ENCODE measurements at places on chromosomes 7 and 10.
A peak's percentile ranks its signal among the peaks of the same experiment; 100 is the strongest.

- no peak for DNase-seq
Measured at GRCh38 chr7:37193775-37194135, 254.9 kb downstream of the ELMO1 start.

- no peak for DNase-seq
Measured at GRCh38 chr7:50704844-50705243, 77.9 kb downstream of the GRB10 start.

DNA sequence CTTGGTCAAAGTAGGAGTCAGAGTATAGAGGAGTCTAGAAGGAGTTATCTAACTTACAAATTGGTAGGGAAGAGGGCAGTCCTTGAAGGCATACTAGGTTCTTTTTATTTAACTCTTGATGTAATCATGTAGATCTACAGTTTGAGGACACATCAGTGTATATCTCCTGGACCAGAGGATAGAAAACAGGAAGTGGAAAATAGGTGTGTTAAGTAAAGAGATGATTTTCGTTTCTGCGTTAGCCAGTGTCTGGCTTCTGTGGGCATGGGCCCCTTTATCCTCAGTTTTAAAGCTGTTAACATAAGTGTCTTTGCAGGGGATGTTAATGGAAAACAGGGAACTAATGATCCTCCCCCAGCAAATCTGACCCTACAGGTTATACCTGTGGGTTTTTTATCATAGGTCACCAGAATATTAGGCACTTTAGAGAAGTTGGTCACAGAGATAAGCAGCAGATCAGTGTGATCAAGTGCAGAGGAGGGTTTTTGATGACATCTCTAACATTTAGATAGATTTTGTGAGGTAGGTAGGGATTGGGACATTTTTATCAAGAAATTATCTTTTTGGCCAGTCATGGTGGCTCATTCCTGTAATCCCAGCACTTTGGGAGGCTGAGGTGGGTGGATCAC lies 58.6 kb upstream of the PRSS1 start:
- no peak for DNase-seq

- DNase-seq: no peak
Measured at GRCh38 chr10:106959521-106959920, 205.0 kb downstream of the SORCS1 start.

DNA sequence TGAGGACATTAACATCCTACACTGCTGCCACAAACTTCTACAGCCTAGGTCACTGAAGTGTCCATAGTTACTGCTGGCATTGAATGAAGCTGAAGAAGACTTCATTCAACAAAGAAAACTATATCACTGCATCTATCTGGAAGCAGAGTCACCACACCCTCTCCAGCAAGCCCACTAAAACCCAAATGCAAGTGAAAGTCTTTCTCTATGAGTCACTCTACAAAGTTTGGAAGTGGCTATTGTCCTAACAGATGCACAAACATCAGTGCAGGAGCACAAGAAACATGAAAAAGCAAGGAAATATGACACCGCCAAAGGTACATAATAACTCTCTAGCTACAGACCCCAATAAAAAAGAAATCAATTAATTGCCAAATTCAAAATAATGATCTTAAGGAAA lies 43.5 kb upstream of the CAMK2B start:
- peak; percentile 62 for DNase-seq

- peak; percentile 26 for DNase-seq
Measured at GRCh38 chr7:29946428-29947186, 43.0 kb downstream of the SCRN1 start.
